ENCODE measurements at places on chromosomes 2 and 18.

GRCh38 chr18:8114480-8114879, 494.8 kb upstream of the RAB12 start:
- no peak for DNase-seq

DNA sequence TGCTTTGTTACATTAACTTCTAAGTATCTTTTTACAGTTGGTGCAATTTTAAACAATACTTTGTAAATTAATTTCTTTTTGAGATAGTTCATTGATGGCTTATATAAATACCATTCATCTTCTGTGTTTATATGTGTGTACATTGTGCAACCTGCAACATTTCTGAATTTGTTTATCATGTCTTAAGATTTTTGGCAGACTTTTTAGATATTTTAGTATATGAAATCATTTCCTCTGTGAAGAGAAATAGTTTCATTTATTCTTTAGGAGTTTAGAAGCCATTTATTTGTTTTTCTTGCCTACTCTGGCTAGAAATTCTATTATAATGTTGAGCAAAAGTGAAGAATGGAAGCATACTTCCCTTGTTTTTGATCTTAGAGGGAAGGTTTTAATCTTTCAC, 337.8 kb upstream of the DSEL start:
- no peak for DNase-seq

GRCh38 chr2:240451108-240451611, 15.7 kb downstream of the GPC1 start:
- DNase-seq: no peak

GRCh38 chr2:137951586-137951985, 12.7 kb upstream of the HNMT start:
- no peak for DNase-seq

DNA sequence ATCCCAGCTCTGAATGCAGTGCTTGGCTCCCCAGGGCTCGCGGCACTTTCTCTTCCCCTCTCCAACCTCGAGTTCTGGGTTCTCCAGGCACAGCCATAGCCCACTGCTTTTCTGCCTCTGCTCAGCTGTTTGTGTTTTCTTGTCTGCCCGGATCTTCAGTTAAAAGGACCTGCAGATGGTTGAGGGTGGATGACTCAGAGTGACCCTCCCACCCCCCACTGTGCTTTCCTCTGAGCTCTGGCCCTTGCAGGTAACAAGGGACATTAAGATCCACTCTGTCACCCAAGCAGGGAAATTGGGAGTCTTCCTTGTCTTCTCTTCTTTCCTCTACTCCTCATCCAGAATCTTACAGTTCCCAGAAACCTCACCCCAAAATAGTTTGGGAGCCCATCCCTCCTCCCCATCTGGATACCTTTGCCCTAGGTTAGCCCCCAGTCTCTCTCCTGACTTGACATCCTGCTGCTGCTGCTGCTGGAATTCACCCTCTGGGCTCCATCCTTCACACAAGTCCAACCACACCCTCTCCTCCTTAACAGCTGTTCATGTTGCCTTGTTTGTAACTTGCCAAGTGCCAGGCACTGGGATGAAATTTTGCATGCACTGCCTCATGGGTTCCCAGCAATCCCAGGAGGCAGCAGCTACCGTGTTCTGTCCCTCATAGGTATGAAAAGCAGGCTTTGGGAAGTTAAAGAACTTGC, 157.9 kb upstream of the TTC39C start:
- no peak for DNase-seq

GRCh38 chr2:164840930-164841718, 499 bp downstream of the COBLL1 start:
- no peak for DNase-seq

GRCh38 chr2:54555318-54555837, 99.3 kb downstream of the SPTBN1 start:
- no peak for DNase-seq

DNA sequence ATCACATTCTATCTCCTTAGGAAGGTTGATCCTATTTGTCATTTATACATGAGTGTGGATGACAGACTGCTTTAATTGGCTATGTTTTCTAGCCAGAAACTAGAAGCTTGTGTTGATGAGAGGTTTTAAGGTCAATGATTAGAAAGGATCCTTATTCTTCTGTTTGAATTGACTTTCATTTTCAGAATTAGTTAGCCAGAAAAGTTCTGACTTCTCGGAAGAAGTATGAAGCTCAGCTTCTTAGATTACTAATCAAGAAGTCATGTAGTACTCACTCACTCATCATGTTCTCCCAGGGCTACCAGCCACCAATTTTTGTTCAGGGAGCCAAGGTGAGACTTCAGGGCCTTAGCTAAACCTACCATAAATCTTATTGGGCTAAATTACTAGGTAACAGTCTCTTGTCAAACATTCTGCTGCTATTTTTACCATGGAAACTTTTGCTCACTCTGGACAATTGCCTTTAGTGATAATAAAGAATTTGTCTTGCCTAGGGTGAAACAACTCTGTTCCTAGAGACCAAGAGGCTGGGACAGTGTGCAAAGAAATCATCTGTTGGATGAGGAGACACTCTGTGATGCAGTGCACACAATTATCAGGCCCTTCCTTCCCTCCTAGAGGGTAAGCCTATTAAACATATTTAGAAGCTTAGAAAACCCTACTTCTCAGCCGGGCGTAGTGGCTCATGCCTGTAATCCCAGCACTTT, 111.6 kb upstream of the DNMT3A start:
- no peak for DNase-seq

GRCh38 chr2:11582862-11583752, 49.3 kb downstream of the GREB1 start:
- DNase-seq: peak; percentile 27

GRCh38 chr18:8695932-8696517, 9.3 kb upstream of the MTCL1 start:
- DNase-seq: no peak

DNA sequence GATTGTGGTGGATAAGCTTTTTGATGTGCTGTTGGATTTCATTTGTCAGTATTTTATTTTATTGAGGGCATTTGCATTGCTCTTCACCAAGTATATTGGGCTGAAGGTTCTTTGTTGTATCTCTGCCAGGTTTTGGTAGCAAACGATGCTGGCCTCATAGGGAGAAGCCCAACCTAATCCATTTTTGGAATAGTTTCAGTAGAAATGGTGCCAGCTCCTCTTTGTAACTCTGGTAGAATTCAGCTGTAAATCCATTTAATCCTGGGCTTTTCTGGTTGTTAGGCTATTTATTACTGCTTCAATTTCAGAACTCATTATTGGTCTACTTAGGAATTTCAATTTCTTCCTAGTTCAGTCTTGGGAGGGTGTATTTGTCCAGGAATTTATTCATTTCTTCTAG, 309.8 kb upstream of the SETBP1 start:
- no peak for DNase-seq

- no peak for DNase-seq
Measured at GRCh38 chr2:46909771-46910419, 5.7 kb downstream of the MCFD2 start.

DNA sequence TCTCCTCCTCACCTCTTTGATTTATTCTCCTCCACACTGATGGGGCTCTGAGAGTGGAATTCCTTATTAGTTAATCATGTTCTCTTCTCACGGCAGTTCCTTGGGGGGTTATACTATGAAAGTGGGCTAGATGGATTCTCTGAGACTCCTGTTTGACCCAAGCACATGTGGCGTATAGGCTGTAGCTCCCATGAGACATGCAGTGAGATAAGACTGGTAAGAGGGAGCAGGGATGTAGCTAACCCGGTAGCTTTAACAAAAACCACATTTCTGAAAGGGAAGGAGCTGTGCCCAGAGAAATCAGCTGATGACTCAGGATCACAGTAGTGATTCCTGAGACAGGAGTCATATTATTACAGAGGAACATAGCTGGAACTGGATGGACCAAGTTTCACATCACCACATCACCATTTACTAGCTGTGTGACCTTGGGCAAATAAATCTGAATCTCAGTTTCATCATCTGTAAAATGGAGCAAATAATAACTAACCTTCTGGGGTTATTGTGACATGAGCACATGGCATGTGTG, 82.9 kb downstream of the CRIM1 start:
- no peak for DNase-seq

DNA sequence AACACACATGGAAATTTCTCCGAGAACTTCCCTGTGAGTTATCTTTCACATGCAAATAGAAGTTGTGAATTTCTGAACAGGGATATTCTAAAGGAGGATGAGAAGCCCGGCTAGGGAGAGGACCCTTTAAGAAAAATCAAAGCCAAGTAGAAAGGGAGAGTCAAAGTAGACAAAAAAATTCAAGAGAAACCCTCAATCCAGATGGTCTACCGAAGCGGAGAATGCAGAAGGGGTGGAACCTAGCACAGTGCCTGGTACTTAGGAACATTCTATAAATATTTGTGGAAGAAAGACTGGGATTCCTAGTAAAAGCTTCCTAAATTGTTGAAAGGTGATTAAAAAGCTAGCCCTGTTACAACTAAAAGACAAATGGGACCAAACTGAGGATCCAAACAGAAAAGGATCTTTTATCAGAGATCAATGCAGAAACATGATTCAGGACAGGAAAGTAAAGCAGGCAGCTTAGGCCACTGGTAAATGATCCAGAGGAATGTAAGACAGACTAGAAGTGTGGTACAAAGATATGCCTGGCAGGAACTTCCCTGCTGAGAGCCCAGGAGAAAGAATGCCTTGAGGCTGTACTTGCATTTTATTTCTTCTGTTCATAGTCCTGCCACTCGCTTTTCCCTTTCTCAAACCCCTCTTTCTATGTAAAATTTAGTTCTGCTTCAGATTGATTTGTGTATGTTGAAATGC, 19.5 kb upstream of the GLS start:
- no peak for DNase-seq

- DNase-seq: no peak
Measured at GRCh38 chr2:105804266-105804665, 59.6 kb downstream of the NCK2 start.

DNA sequence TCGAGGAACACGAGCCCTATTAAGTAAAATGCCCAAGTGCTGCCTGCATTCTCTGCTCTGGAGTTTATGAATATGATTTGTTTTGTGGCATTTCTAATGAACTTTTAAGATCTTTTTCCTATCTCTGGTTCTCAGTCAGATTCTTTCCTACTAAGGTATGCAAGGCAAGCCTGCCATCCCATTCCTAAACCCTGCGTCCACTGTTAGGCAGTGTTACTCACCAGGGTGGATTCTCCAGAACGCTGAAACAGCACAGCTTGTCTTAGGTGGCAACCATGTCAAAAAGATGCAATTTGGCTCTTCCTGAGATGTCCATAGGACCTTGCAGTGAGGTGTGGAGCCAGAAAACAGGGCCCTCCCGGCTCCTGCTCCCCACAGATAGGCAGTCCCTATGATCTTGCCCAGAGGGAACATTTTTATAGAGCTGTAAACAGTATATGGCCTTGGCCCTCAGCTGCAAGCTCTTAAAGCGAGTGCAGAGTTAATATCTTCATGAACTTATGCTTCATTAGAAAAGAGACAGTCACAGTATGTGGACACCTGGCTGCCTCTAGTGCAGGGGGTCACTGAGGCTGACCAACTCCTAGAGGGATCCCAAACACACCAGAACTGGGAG, 84.4 kb downstream of the TPGS2 start:
- no peak for DNase-seq

DNA sequence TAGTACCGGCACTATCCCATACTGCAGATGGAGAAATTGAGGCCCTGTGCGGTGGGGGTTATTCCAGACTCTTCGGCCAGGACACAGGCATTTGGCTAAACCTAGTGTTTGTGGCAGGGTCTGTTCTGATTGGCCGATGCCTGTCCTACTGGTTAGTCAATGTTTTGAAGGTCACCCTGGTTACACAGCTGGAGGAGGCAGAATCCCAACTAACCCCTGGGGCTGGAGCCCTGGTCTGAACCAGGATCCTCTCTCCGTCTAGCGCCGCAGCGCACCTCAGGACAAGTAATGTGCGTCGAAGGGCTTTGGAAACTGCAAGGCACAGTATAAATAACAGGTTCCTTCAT, 19.4 kb downstream of the TEX44 start:
- no peak for DNase-seq

GRCh38 chr2:140354544-140354943, 1574.4 kb upstream of the NXPH2 start:
- DNase-seq: no peak

DNA sequence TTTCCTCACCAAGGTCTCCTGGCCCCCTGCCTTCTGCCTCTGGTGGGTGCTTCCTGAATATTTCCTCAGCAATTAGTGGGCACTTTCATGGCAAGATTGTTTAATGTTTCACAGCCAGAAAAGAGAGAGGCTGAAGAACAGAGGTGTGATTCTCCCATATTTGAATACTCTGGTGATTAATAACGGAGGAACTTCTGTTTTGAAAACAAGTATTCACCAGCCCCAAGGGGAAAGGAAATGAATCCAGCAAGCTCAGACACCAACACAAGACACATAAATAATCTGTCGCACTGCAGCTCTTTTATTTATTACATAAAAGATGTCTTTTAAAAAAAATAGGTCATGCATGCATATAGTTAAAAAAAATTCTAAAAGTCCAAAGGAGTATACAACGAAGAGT, 57.7 kb downstream of the MRPL35 start:
- DNase-seq: no peak

- no peak for DNase-seq
Measured at GRCh38 chr2:232306741-232307305, 71.7 kb upstream of the ALPP start.

- peak; percentile 54 for DNase-seq
Measured at GRCh38 chr2:69816923-69817542, 12.4 kb upstream of the GMCL1 start.

DNA sequence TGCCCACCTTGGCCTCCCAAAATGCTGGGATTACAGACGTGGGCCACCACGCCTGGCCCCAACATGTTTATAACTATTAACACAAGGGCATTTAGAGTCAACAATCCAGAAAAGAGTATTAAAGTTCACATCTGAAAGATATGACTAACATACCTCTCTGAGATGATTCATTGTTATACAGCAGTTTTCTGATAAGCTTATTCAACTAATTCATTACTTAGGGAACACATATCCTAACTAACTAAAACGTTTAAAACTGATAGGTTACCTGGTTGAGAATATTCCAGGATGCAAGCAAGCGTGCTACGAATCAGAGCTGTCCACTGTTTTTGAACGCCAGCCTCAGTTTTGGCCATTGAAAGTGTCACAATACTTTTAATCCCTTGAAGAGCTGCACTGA, 34.0 kb upstream of the STRN start:
- DNase-seq: no peak

DNA sequence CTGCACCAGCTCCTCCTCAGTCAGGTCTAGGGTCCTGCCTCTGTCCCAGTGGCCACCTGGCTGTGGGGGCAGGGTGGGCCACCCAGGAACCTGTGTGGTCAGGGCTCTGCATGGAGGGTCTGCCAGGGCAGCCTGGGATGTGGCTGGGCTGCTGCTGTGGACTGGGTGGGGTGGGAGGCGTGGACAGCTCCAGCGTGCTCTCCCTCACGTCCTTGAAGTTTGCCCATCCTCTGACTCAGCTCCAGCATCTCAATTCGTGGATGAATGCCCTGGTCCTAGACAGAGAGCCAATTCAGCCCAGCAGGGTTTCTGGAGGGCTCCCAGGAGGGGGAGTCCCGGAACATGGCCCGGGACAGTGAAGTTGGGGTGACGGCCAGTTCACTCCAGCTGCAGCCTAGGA, 64.3 kb upstream of the EPAS1 start:
- no peak for DNase-seq

- no peak for DNase-seq
Measured at GRCh38 chr2:39531220-39531777, 94.2 kb upstream of the MAP4K3 start.

- no peak for DNase-seq
Measured at GRCh38 chr2:136932700-136933099, 167.4 kb downstream of the THSD7B start.
